Islet precursor cell (in vitro differentiated cells): ENCODE measurements at places on chromosomes 6 and 20.

DNA sequence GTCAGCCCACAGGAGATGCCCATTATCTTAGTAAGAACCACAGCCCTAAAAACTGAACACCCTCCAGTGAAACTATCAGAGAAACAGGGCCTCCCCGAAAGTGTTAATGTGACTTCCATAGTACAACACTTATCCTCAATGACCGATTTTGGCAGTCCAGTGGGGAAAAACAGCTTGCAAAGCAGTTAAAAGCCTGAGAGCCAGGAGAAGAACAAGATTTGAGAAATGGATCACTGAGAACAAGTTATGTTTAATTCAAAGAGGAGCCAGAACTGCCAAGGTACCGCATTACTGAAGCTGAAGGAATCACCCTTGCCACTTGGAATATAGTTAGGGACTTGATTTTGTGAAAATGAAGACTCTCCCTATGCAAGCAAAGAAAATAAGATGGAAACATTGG lies 236.9 kb downstream of the QKI start:
- DNase-seq, result peak; percentile 12

DNA sequence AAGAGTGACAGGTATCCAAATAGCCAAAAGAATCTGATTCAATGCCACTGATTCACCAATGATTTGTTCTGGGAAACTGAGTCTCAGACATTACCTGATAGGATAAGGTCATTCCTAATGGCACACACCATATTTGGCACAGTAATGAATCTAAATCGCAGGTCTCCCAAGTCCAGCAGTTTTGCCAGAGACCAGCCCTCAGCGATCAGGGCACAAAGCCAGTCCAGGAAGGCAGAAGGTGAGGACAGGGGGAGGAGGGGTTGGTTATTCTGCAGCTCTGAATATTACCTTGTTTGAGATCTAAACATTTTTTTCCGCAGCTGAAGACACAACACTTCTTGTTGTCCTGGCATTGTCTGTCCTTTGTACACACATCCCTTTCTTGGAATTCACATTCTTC lies 1.9 kb downstream of the EPPIN start:
- DNase-seq, result no peak

DNA sequence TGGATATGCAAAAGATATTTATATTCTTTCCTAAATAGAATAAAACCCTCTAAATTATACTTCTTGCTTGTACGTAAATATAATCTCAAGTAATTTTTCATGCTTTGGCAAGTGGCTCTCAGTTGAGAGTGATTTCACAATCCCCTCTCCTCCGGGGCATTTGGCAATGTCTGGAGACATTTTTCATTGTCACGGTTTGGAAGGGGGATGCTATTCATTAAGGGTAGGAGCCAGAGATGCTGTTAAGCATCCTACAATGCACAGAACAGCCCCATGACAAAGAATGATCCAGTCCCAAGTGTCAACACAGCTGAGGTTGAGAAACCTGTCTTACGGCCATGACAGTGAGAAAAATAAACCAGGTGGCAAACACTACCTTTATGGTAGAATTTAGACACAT lies 75.7 kb downstream of the AGPAT4 start:
- DNase-seq, result no peak

GRCh38 chr20:2657241-2657640 lies 4.8 kb downstream of the NOP56 start:
- no peak for DNase-seq

DNA sequence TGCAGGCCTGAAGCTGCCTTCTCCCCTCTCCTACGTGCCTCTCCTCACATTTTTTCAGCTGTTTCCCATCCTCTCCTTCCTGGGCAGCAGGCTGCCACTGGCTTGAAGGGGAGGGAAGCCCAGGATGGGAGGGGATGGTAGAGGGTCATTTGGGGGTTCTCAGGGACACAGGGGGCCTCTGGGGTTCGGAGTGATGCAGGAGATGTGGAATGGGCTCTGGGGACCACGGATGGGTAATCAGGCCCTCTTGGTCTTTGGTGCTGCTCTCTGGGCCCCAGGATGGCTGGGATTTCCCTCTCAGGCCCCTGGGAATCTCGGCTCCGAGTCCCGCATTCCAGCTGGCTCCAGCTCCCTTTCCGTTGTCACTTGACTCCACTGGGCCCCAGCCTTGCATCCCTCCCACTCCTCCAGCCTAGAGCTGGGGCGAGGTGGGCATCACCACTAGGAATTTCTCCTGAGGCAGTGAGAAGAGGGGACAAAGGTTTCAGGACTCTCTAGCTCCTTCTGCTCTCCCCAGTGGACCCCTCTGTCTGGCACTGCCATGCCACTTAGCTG lies 2.0 kb upstream of the DDR1 start:
- DNase-seq, result no peak

- DNase-seq, result no peak
Observed at GRCh38 chr6:168095716-168096250, 16.8 kb upstream of the FRMD1 start.

DNA sequence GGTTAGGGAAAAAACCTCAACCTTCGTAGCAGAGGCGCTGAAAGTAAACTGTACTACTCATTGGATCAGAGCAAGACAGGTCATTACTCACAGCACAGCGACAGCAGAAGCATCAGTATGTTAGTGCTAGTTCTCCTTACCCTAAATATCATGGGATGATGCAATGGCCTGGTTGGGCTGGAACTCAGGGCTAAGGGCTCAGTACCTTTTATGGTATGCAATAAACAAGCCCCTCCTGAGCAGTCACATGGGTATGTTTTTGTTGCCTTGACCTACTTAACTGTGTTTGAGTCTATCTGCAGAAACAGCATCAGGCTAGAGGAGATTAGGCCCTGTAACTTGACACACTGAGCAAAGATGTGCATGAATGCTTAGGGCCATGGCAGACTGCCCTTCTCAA lies 369.4 kb upstream of the IMPG1 start:
- DNase-seq, result peak; percentile 92

GRCh38 chr6:135004399-135004798 lies 50.2 kb downstream of the HBS1L start:
- no peak for DNase-seq

GRCh38 chr20:7856756-7857155 lies 83.5 kb downstream of the HAO1 start:
- DNase-seq, result no peak

GRCh38 chr6:162970246-162970645 lies 242.5 kb downstream of the PACRG start:
- DNase-seq, result no peak

GRCh38 chr6:166752928-166753721 lies 126.1 kb upstream of the RPS6KA2 start:
- DNase-seq, result no peak
